CD8-positive, alpha-beta memory T cell (primary cell): ENCODE measurements at places on chromosomes 6 and 20. TPM values are rescaled to one million over a fixed set of nuclear protein-coding genes. Genes with fewer than 3 reads are reported as not detected.

DXO gene
- 16.8 TPM for polyA plus RNA-seq

EPB41L1 gene
- not detected for polyA plus RNA-seq

HSPA12B gene
- polyA plus RNA-seq, result not detected

SH3BGRL2 gene
- polyA plus RNA-seq, result 0.95 TPM

C6orf58 gene
- not detected for polyA plus RNA-seq

ULBP3 gene
- polyA plus RNA-seq, result 2.2 TPM

LY6G5C gene
- polyA plus RNA-seq, result 10.3 TPM

RIPPLY2 gene
- polyA plus RNA-seq, result not detected

IL17F gene
- not detected for polyA plus RNA-seq

COL21A1 gene
- not detected for polyA plus RNA-seq

NMBR gene
- polyA plus RNA-seq, result not detected

GPR6 gene
- polyA plus RNA-seq, result not detected

MAPK13 gene
- polyA plus RNA-seq, result 46.4 TPM

PNLDC1 gene
- polyA plus RNA-seq, result not detected

IL20RA gene
- not detected for polyA plus RNA-seq

PTCRA gene
- not detected for polyA plus RNA-seq

TSBP1 gene
- polyA plus RNA-seq, result not detected

RGS19 gene
- polyA plus RNA-seq, result 120 TPM

SIRPD gene
- polyA plus RNA-seq, result not detected

DYNLT1 gene
- 83.2 TPM for polyA plus RNA-seq

CD93 gene
- 0.02 TPM for polyA plus RNA-seq

SLC44A4 gene
- not detected for polyA plus RNA-seq

LY86 gene
- polyA plus RNA-seq, result 2.4 TPM

PRICKLE4 gene
- polyA plus RNA-seq, result not detected

KHDC1L gene
- polyA plus RNA-seq, result not detected

SAMD5 gene
- not detected for polyA plus RNA-seq

SPDEF gene
- polyA plus RNA-seq, result not detected

AAR2 gene
- 38.2 TPM for polyA plus RNA-seq

ZBTB9 gene
- polyA plus RNA-seq, result 9.1 TPM

ABHD16B gene
- polyA plus RNA-seq, result not detected

SOX18 gene
- not detected for polyA plus RNA-seq

RCAN2 gene
- polyA plus RNA-seq, result 0.82 TPM

SLC4A11 gene
- polyA plus RNA-seq, result 0.46 TPM

FUCA2 gene
- 14.2 TPM for polyA plus RNA-seq

UFL1 gene
- 20.7 TPM for polyA plus RNA-seq

NCOA6 gene
- 11.4 TPM for polyA plus RNA-seq

ACTL10 gene
- 6.6 TPM for polyA plus RNA-seq

REM1 gene
- not detected for polyA plus RNA-seq

MRPS26 gene
- polyA plus RNA-seq, result 61.9 TPM

BYSL gene
- 5.9 TPM for polyA plus RNA-seq

HLA-G gene
- 3.2 TPM for polyA plus RNA-seq

PNRC1 gene
- 597 TPM for polyA plus RNA-seq

PRRT1 gene
- 0.72 TPM for polyA plus RNA-seq

LEMD2 gene
- polyA plus RNA-seq, result 45.4 TPM

TBC1D32 gene
- polyA plus RNA-seq, result 2.7 TPM

PKHD1 gene
- polyA plus RNA-seq, result not detected

EYS gene
- polyA plus RNA-seq, result not detected

PKIB gene
- polyA plus RNA-seq, result 0.98 TPM

SSTR4 gene
- polyA plus RNA-seq, result not detected

TRIM10 gene
- polyA plus RNA-seq, result not detected

PXMP4 gene
- polyA plus RNA-seq, result 23.6 TPM

MDC1 gene
- 6.4 TPM for polyA plus RNA-seq
